ENCODE measurements at places on chromosomes 7 and 10.

- no peak for ATAC-seq
Observed at GRCh38 chr10:49354593-49354992, 41.3 kb downstream of the DRGX start.

DNA sequence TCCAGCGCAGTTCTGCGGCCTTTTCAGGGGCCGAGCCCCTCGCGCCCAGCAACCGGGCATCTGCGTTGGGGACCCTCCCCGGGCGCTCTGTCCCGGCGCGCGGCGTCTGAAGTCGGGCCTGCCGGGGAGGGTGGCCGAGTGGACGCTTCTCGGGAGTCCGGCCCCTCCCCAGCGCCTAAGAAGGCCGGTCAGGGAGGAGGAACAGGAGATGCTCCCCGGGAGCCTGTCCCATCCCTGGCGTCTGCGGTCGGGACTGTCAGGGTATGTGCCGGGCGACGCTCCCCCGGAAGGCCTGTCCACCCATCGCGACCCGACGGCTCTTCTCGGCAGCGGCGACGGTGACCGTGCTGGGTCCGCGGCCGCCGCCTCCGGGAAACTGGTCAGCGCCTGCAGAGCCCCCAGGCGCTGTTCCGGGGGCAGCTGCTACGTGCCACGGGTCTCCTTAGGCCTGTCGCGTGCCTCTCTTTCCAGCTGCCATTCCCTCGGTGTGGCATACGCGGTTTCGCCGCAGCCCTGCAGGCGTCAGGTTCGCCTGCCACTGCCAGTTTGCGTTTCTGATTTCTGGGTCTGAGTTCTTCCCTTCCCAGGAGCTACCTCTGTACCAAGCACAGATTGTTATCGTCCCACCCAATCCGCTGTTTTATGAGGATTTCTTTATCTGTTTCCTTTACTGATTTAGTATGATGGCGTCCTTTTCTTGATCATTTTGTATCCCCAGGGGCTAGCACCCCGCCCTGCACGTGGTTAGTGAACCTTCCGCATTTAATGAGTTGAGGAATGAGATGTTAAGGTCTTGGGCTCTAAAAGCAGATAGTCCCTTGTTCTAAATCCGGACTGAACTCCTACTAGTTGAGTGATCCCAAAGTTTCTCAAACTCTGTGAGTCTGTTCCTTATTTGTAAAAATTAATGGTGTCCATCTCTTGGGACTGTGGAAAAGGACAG, 782 bp downstream of the IFIT5 start:
- peak; percentile 70 for ATAC-seq

DNA sequence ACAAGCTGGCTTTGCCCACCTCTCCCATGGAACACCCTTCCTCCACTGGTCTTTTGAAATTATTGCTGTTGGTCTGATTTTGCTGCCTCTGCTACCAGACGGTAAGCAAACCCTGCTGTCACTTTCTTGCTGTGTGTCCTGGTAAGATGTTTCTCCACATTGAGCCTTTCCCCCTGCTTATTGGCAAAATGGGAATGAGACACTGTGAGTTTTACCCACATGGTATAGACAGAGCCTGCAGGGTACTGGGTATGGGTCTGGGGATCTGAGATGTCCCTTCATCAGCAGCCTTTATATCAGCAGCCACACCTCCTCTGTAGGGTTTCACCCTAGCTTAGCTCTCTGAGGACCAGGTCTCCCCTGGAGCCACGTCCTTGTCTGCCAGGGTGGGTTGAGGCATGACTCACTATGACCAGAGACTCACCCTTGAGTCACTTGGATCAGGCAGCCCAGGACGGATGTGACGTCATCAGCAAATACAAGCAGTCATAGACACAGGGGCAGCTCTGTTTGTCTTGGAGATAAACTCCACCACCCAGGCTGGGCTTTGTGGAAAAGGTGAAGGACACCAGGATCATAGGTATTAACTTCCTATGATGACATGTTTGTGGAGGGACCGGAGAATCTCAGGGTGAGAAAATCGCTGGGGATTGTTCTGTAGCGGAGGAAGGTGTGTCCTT, 17.9 kb upstream of the BAIAP2L1 start:
- ATAC-seq, result peak; percentile 95

GRCh38 chr10:118207470-118208007, 134.6 kb downstream of the FAM204A start:
- ATAC-seq, result no peak

GRCh38 chr7:156104501-156105336, 292.5 kb upstream of the SHH start:
- ATAC-seq, result no peak

DNA sequence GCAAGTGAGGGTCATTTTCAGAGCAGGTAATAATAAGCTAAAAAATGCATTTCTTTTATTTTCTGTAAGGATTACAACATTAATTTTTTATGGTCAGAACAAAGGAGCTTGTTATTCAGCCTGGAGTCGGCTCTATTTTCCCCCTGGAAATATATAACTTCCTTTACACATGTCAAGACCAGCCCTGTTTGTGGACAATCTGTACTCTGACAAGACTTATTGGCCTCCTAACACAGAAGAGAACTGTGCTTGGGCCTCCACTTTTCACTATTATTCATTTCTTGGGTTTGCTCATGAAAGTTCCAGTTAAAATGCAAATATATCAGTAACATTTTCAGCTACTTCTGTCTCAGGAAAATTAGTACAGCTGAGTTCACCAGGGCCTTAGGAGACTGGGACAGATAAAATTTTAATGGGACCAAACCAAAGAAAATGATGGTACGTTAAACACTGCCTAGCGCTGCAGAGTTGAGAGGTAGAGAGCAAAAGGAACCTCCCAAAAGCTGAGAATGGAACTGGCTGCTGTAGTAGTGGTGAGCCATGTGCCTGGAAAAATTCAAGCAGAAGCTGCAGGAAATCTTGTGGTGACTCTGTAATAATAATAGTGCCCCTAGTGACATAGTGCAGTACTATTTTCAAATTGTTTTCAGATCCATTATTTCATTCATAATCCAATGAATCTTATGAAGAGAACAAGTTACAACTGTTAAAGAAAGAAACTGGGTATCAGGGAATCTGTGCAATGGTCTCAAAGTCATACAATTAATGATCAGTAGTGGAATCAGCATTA, 227.2 kb upstream of the KIAA1217 start:
- ATAC-seq, result no peak

GRCh38 chr7:129531721-129532120, 29.4 kb downstream of the SMKR1 start:
- no peak for ATAC-seq
